NCI-H2171 treated with DMSO at 0.1 percent for 48 hours (cell line): ENCODE measurements at places on chromosomes 6 and 20.
A peak's percentile ranks its signal among the peaks of the same experiment; 100 is the strongest.

GRCh38 chr6:137246791-137247202 is 27.6 kb upstream of the IFNGR1 start:
- DNase-seq = no peak

- DNase-seq = no peak
Observed at GRCh38 chr6:142047934-142048592, 84.7 kb upstream of the GJE1 start.

- DNase-seq = no peak
Observed at GRCh38 chr20:17107127-17107526, 119.7 kb upstream of the PCSK2 start.

DNA sequence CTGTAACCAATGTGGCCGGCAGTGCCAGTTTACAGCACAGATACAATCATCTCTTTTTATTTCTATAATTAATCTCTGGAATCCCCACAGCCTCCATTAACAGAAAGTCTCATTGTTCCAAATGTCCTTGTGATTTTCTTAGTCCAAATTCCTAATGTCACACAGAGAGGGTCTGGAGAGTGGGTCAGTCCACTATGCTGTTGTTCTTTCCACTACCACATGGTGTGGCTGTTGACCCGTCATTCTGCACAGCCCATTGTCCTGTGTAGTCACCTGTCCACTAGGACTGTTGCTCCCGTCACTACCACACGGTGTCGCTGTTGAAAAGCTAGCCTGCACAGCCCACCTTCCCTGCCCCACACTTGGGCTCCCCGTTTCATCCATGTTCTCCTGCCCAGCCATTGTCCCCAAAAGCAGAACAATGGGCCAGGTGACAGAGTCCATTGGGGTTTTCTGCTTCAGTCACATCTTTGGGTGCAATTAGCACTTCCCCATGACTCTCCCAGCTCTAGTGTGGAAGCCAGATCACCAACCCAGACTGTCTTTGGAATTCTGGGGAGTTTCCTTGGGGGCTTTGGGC is 8.6 kb upstream of the LBP start:
- no peak for DNase-seq

DNA sequence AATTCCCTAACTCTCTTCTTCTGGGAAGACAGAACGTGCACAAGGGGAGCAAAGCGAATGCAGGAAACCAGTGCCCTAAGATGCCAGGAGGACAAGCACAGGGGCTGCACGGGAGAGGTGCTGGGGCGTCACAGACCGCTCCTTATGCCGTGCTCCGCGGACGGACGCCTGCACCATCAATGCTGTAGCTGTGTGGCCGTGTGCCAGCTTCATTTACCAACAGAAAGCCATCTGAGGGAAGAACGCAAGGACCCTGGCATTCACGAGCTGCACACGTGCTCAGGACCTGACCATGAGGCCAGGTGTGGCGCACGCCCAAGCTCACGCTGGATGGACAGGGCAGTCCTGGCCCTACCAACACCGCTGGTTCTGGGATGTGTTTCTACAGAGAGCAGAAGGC is 35.4 kb downstream of the WDR27 start:
- DNase-seq = no peak

GRCh38 chr6:116012471-116012949 is 48.2 kb downstream of the FRK start:
- DNase-seq = no peak

GRCh38 chr6:87393026-87393622 is 14.6 kb upstream of the CFAP206 start:
- peak; percentile 77 for DNase-seq

DNA sequence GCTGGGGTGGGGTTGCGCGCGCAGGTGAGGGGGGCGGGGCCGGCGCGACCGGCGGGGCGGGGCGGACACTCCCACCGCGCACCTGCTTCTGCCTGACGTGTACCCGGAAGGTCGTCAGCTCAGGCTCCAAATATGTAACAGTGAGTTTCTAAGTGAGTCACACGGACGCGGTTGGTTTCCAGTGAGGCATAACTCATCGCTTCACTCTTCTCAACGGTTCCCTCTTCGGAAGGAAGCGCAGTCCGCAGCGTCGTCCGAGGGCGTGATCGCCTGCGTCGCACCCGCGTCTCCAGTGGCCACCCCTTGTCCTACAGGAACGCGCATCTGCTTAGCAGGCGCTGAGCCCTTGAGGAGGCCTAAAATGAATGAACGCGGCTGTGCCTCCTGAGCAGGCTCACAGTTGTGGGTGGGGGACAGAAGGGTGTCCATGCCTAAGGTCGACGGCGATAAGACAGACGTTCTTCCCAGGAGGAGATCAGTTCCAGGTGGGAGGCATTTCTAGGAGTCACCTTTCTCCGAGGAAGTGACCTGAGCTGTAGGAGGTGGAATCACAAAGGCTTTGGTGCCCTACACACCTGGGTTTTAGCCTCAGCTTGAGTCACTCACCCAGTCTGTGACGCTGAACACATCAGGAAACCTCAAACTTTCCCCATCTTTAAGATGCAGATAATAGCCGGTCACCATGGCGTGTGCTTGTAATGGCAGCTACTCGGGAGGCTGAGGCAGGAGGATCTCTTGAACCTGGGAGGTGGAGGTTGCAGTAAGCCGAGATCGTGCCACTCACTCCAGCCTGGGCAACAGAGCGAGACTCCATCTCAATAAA is 50.9 kb upstream of the EZR start:
- peak; percentile 99 for DNase-seq

- no peak for DNase-seq
Observed at GRCh38 chr20:50350510-50351249, 159.5 kb upstream of the PTPN1 start.

DNA sequence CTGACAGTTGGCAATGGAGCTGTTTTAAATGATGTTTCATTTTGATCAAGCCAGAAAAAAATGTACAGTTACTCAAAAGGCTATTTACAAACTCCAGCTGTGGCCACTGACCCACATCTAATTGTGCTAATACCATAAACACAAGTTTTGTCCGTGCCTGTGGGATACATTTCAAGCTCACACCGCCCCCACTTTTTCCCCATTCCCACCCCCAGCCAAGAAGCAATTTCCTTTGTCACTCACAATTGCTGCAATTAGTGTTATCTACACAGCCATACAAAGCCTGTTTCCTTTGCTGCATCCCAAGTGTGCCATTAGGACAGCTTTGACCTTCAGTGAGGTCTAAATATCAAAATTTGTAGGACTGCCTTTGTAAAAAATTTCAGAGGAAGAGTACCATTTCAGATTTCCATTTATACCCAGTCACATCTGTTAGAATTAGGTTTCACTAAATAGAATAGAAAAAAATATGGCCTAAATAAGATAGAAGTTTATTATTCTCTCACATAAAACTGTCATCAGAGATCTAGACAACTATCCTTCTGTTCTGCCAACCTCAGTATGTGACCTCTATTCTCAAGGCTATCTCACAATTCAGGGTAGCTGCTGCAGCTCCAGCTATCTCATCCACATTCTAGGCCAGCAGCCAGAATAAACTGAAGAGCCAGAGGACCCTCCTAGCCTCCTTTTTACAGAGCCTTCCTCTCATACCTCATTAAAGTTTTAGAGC is 202.6 kb downstream of the NFATC2 start:
- DNase-seq = no peak

DNA sequence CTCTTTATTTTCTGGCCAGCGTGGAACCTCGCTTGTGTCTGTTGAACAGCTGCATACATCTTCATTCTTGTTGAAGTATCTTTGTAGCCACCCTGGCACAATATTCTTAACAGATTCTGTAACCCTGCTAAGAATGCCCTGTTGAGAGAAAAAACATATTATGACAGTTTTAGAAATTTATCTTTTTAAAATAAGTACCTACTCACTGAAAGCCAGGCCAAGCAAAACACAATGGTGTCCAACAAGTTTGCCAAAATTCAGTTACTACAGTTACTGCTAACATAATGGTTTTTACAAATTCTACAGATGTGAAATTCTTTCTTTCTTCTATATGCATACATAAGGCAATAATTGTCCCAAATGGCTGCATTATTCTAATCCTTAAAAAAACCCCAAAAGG is 18.2 kb downstream of the NUP153 start:
- no peak for DNase-seq

DNA sequence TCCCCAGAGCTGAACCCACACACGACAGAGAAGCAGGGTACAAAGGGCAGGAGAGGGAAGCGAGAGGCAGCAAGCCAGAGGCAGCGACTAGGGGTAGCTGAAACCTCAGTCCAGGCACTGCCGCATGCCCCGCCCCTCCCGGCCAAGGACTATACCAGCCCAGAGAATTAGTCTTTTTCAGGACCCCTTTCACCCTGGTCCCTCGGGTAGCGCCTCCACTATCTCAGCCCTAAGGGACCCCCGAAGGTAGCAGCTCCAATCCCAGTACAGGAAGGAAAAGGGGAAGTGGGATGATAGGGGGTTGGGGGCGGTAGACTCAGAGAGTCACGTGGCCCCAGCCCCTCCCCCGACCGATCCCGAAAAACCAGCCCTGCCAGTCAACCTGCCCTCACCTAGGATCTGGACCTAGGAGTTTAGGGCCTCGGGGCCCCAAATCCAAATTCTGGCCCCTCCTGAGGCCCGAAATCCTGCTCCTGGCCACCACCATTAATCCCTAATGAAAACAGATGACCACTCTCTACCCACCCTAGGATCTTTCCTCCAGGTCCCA is 1.3 kb downstream of the RGL2 start:
- no peak for DNase-seq

DNA sequence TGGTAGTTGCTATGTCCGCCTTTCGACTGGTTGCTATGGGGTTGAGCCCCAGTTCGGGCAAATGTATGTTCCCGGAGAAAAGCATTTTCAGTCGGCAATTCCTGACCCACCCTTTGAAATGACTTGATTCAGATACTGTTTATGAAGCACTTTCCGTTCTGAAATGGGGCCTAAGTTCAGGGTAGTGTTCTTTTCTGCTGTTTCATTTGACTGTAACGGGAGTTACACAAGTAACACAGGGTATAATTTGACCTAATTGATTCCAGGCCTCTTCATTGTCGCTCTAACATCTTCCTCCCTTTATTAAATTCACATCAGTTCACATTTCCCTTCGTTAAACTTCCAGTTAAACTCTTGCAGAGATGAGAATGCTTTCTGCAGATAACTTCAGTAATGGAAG is 85.5 kb downstream of the BMP6 start:
- DNase-seq = no peak

DNA sequence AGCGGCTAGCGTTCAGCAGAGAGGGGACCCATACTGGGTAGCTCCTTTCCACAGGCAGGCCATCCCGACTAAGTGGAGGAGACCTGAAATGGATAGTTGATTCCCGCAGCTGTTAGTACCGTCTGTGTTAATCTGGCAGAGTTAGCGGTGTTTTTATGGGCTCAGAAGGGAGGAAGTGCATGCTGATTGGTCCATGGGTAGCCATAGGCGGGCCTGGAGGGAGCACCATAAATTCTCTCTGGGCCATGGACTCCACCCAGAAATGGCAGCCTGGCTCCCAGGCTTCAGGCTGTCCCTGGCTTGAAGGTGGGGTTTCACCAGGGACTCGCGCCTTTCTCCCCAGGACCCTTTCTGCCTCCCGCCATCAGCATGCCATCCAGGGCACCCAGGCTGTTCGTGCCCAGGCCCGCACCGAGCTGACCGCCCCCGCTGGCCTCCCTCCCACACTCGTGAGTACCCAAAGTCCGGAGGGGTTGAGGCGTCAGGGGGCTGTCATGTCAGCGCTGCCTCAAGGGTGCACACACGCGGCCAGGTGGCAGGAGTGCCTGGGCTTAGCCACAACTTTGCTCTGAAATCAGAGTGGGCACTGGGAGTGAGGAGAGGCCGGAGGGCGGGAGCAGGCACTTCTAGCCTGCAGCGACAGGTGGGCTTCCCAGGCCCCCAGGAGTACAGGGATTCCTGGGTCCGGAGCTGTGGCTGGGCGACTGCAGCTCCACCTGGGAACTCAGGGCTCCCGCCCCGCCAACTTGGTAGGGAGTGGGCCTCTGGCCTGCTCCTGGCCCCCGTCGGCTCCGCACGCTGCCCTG is 694.3 kb upstream of the FLRT3 start:
- DNase-seq = peak; percentile 39

DNA sequence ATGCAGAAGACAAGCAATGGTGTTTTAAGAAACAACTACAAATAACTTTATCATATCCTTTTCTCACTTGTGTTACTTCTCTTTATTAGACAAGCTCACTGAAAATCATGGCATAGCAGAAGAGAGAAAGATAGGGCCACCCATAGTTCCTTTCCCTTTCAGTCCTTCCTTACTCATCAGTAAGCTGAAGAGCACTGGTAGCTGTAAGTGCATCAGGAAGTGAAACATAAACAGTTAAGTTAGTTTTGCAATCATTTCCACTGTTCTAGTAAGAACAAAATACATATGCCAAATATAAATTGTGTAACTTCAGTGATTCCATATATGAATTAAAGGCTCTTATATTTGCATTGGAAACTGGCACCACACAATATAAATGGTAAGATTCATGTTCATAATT is 220.1 kb downstream of the HACE1 start:
- DNase-seq = no peak

DNA sequence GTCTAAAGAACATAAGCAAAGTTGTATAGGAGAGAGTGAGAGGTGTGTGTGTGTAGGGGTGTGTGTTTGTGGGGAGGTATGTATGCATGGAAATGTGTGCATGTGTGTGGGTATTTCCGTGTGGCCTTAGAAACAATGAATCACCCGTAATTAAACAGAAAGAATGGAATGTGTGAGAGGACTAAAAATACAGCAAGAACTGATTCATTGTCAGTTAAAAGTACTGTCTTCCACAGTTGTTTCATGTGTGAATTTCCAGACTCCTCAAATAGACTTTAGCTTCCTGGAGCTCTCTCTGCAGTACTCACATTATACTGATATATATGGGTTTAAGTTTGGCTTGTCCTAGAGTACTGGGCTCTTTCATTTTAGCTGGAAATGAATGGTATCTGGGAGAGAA is 145.7 kb downstream of the RIMS1 start:
- no peak for DNase-seq

DNA sequence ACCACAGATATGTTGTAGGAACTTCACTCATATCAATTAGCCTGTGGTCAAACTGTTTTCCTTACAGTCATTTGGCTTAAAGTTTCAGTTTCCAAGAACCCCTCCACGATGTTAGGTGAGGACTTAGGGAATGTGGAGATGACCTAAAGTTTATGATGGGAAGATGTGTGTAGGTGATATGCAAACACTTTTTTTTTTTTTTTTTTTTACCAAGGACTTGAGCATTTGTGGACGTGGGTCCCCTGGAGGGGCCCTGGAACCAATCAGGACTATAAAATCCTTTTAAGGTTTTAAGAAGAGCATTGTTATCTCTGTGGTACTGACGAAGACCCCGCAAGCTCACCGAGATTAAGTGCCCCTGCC is 478 bp upstream of the MTHFD1L start:
- no peak for DNase-seq

- no peak for DNase-seq
Observed at GRCh38 chr6:19811397-19812079, 25.6 kb upstream of the ID4 start.

GRCh38 chr20:55649254-55649653 is 356.1 kb downstream of the CBLN4 start:
- no peak for DNase-seq

GRCh38 chr20:62136283-62137091 is 6.7 kb downstream of the PSMA7 start:
- DNase-seq = peak; percentile 61

GRCh38 chr6:9121549-9121948 is 686.2 kb upstream of the SLC35B3 start:
- no peak for DNase-seq

GRCh38 chr20:44018259-44018941 is 103.7 kb downstream of the TOX2 start:
- DNase-seq = peak; percentile 96
